Kidney glomerular epithelial cell (primary cell): ENCODE measurements at places on chromosomes 2 and 18.

DNA sequence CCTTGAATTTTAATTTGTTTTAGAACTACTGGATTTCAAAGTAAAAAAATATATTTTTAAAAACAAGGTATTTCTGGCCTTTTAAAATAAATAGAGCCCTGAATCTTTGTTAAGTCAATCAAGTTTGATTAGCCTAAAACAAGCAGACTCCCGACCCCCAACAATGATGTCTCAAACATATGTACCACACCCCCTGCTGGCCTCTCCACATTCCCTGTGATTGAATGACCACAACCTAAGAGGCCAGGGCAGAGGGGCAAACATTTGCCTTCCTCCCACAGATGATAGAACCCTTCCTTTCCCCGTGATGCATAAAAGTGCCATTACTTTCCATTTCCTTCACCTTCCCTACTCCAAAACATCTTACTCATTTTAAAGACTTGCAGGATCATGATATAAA lies 130.9 kb downstream of the STK39 start:
- DNase-seq, result no peak

- no peak for DNase-seq
These were observed 22.9 kb downstream of the EPAS1 start for GRCh38 chr2:46320141-46320567.

GRCh38 chr2:232927032-232927792 lies 57.1 kb downstream of the SNORC start:
- DNase-seq, result no peak

GRCh38 chr2:85398426-85399182 lies 11.6 kb downstream of the CAPG start:
- DNase-seq, result no peak

- no peak for DNase-seq
These were observed 275.4 kb downstream of the STK39 start for GRCh38 chr2:167972020-167972419.

GRCh38 chr2:124241-124880 lies 78.1 kb upstream of the FAM110C start:
- no peak for DNase-seq

- no peak for DNase-seq
These were observed 304.4 kb downstream of the GULP1 start for GRCh38 chr2:188596054-188596453.

GRCh38 chr18:52829876-52830405 lies 489.9 kb downstream of the DCC start:
- no peak for DNase-seq

DNA sequence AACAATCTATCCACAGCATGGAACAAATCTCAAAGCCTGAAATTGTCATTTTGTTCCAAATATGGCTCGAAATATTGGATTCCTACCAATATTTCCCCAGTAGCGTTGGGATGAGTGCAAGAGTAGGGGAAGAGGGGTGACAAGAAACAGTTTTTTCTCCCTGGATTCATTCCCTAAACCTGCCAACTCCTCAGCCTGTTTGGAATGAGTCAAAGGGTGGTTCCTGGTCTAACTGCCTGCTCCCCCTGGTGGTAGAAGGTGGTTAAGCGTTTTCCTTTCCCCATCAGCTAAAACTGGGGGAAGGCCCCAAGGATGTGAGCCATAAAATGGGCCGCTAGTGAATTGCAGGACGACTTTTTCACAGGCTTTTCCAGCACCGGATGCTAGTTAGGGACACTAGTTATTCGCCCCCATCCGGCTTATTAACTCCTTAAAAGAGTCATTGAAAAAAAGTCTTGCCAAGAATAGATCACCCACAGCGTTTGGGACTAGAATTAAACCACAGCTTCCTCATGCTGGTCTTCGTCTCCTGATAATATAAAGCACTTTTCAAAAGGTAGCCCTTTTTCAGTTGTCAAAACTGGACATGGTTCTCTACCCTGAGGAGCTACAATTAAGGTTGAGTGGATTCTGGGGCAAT lies 72.5 kb downstream of the DHRS9 start:
- peak; percentile 31 for DNase-seq

- peak; percentile 27 for DNase-seq
These were observed 828.8 kb upstream of the CRIM1 start for GRCh38 chr2:35526741-35527140.

- no peak for DNase-seq
These were observed 19.0 kb downstream of the SNED1 start for GRCh38 chr2:241017228-241017940.

DNA sequence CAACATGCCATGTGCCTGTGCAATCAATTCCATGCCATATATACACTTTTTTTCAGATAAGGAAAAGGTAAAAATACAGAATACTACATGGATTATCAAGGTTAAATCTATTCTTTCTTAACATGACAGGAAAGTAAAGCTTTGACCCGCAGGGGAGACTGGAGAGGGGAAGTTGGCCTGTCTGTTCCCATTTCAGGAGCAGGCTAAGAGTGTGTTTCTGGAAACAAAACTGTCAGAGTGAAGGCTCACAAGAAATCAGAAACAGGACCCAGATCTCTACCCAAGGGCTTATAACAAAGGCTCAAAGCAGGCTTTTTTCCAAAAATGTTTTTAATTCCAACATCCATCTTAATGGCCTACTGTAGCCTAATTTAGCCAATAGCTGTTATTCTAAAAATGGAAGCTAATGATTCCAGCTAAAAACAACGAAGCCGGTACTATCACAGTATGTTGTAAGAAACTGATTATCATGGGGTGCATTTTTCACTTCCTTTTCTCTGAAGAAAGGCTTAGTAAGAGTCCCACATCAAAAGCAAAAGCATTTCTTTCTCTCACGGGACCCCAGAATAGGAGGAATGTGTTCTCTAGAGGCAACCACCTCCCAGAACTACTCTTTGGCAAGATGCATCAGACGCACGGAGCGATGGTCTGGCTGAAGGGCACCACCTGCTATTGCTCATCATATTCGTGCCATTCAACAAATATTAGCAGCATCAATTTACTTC lies 41.4 kb downstream of the FECH start:
- DNase-seq, result no peak
